ENCODE measurements at places on chromosomes 11 and 22.

DNA sequence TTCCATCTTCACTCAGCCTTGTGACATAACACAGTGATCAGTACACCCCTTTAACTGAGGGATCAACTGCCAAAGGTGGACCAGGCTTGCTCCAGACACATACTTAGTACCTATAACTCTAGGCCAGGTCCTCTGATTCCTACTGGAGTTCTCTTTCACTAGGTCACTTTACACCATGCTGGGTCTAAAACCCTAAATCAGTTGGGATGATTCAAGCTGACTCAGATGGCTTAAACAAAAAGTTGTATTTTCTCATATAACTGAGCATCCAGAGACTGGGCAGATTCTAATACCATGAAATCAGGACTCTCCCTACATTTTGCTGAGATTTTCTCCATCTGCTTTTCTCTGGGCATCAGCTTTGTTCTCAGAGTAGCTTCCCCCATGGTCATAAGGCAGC lies 26.0 kb upstream of the FLI1 start:
- no peak for DNase-seq

DNA sequence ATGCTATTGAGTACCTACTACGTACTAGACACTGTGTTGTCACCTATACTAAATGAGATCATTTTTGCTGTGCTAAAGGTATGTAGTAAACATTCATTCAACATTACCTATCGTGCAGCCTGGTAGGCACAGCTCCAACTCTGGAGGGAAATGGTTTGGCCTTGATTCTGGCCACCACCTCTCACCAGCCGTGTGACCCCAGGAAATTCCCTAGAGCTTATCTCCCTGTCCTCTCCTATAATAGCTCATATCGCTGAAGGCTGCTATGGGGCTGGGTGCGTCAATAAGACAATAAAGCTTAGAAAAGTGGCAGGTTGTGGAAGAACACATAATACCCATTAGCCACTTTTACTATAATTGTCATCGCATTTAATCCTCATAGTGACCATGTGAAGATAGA lies 107.5 kb downstream of the MYO18B start:
- DNase-seq = no peak

- DNase-seq = peak; percentile 43
Observed at GRCh38 chr11:114401311-114401710, 845 bp downstream of the RBM7 start.

GRCh38 chr11:119759324-119759723 lies 30.3 kb upstream of the NECTIN1 start:
- DNase-seq = no peak

GRCh38 chr22:45972091-45972888 lies 4.7 kb downstream of the WNT7B start:
- no peak for DNase-seq

DNA sequence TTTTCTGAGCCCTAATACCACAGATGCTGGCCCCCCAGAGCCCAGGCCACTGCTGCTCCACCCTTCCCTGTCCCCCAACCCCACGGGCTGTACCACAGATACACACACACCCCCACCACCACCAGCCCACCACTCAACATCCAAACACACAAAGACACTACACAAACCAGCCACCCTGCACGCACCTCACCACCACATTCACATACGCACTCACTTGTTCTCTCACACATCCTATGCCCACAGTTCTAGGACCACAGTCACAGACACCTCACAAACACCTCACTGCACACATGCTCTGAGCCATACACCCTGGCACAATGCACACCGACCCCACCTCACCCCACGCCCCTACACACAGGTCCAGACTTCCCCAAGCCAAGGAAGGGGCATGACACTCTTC lies 22.5 kb upstream of the OAF start:
- no peak for DNase-seq

- no peak for DNase-seq
Observed at GRCh38 chr11:8477151-8477550, 116.9 kb downstream of the STK33 start.

- peak; percentile 36 for DNase-seq
Observed at GRCh38 chr22:38398609-38399461, 56.2 kb downstream of the KCNJ4 start.

GRCh38 chr22:17675584-17675983 lies 37.0 kb downstream of the BCL2L13 start:
- peak; percentile 41 for DNase-seq

DNA sequence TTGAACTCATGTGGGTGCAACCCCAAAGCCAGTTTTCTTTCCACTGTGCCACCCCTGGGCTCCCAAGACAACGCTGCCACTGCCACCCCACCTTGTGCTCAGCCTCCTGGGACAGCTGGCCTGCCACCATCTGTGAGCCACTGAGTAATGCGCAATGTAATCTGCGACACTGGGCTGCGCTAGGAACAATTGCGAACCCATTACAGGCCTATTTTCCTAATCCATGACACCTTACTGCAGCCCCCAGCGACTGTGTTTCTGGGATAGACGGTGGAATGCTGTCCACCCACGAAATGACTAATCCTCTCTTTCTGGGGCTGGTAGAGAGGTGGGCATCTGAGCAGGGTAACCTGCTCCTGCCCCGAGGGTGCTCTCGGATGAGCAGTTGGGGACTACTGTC lies 22.2 kb downstream of the FLRT1 start:
- no peak for DNase-seq

- no peak for DNase-seq
Observed at GRCh38 chr22:22166941-22167713, 77.5 kb upstream of the VPREB1 start.
